CD4-positive, alpha-beta T cell treated with Interleukin-6 for 4 hours (primary cell): ENCODE measurements at places on chromosomes 1 and 21.

DNA sequence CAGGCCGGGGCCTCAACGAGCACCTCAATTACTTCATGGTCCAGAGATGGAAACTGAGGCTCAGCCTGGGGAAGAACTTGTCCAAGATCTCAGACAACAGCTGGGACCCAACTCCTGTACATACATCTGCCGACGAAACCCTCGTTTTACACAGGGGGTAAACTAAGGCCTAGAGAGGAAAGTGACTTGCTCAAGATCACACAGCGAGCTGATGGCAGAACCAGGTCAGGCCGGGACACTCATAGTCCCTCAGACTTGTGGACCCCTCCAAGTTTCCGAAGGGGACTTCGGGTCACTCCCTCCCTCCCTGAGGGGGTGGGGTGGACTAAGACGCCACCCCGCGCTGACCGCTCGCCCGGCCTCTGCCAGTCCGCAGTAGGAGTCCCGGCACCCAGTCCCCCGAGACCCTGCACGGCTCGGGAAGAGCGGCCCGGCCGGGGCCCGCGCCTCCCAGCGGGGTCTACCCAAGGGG lies 430 bp downstream of the WASF2 start:
- DNase-seq: peak; percentile 28

DNA sequence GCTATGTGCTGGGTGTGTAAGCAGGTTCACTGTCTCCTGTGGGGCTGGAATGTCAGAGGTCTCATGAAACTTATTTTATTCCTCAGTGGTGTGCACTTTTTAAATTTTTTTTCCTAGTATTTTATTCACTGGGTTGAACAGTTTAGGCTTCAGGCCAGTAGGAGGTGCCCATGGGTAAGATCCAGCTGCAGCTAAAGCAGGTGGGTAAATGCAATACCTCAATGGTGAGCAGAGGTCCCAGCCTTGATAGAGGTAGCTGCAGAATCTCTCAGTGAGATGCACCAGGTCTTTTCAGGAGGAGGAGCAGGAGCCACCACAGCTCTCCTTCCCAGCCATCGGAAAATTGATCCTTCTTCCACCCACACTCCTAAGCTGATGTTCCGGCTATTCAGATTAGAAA lies 12.6 kb upstream of the OR6N2 start:
- DNase-seq: peak; percentile 50

DNA sequence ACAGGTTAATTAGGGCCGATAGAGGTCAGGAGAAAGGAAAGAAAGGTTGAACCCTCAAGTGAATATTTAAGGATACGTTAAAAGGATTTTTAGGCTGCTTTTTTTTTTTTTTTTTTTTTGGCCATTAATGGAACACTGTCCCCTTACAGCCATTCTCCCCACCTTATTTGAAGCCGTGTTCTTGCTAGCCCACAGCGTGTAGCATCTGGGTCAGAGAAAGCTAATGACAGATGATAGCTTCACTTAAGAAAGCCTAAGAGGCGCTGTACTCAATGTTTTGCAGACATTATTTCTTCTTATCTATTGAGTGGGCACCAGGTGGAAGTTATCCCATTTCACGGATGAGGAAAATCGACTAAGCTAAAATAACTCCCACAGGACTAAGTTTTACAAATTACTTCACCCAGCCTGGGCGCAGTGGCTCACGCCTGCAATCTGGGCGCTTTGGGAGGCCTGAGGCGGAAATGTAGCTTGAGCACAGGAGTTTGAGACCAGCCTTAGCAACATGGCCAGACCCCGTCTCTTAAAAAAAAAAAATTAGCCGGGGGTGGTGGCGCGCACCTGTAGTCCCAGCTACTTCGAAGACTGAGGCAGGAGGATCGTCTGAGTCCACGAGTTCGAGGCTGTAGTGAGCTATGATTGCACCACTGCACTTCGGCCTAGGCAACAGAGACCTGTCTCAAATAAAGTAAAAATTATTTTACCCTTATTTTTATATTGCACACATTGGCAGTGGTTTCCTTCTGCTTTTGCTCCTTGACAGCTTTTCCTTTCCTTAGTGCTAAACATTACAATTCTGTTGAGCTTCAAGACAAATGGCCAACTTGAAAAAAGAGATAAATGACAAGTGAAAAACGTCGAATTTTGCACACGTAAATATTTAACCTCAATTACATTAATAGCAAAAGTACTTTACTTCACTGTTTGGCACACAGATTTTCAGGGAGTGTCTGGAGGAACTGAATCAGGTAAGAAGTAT lies 1.1 kb upstream of the PHTF1 start:
- DNase-seq: no peak

DNA sequence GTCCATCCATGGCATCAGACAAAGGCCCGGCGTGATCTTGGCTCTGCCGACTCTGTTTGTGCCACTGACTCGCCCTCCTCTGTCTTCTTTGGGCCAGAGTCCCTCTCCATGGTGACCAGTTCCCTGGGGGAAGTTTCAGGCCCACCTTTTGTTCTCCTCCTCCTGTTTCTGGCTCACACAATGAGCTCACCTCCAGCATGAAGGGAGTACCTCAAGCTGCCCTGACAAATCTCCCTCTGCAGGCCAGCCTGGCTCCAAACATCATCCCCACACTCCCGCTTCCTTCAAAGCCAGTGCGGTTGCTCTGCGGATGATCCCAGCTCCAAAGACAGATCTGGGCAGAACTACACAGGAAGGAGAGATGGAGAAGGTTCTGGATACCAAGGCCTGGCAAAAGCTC lies 576.6 kb downstream of the NPHP4 start:
- DNase-seq: no peak

DNA sequence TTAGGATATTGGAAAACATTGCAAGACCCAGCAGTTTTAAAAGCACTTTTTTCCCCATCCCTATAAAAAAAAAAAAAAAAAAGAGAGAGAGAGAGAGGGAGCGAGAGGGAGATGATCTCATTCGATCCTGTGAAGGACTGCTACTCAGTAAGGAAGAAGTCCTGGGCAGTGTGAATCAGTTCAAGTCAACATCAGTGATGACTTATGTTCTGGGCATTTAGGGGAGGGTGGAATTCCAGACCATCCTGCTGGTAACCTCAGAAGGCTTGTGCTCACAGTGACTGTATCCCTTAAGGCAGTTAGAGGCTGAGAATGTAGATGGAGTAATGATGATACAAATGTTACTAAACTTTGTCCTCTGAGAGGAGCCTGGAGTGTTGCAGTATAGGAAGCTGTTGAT lies 151.4 kb downstream of the TGFB2 start:
- DNase-seq: no peak

DNA sequence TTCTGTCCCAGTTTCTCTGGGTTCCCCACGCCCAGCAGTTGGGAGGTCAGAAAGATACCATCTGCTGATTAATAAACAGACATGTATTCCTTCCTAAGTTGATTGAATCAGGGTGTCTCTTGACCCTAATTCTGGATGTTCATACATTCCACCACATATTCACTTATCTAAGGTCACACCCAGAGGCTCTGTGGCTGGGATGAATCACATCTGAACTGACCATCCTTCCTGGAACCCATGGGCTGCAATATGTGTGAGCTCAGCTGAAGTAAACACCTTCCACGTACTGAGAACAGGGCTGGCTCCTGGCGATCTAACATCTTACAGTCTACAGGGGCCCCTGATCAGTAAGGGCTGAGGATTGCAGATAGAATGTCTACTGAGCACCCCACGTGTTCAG lies 20.5 kb upstream of the TRABD2B start:
- no peak for DNase-seq

- no peak for DNase-seq
Observed at GRCh38 chr1:187641015-187641414, 812.3 kb downstream of the PLA2G4A start.

DNA sequence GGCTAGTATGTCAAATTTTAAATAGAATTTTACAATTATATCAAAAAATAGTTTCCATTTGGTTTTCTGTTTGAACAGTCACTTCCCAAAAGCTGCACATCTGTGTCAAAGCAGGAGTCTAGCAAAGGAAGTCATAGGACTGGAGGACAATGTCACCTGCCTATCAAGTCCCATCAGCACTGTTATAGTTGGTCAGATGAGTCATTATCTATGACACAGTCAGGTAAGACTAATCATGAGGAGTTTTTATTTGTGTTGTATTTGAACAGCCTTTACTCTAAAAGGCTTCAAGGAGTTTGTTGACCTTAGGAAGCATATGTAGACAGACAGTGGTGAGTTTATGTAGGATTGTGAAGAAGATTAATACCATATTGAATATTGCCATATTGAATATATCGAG lies 74.2 kb upstream of the QSOX1 start:
- DNase-seq: no peak

DNA sequence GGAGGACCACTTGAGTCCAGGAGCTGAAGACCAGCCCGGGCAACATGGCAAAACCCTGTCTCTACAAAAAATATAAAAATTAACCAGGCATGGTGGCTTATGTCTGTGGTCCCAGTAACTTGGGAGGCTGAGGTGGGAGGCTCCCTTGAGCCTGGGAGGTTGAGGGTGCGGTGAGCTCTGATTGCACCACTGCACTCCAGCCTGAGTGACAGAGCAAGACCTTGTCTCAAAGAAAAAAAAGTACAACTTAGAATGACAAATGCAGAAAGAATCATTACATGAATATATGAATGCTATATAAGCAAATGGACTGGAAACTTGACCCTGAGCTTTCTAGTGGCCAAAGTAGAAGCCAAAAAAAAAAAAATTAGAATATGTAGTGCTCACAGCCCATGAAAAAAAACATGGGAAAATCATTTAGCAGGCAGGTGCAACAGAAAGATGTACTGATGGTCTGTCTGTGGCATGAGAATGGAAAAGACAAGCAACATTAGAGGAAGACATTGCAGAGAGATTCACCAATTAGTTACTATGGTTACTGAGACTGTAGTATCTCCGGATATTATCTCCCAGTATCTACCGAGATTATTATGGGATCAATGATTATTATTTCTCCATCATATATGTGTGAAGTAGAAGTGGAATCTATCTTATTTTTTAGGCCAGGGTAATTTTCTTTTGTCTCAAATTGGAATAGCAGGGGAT lies 19.2 kb downstream of the ELAPOR1 start:
- no peak for DNase-seq

DNA sequence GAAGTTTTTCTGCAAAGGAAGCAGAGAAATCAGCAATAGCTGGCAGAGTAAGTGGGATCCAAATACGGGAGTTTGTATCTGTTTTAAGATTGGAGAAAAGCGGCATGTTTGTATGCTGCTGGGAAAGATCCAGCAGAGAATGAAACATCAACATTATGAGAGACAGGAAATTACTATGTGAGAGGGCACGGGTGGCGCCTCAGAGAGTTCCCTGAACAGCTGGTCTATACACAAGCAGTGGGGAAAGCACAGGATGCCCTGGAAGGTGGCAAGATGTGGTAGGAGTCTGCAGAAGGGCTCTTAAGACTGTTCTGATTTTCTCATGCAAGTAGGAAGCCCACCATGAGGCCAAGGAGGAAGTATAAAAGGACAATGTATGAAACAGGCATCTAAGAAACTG lies 130.4 kb downstream of the RERE start:
- no peak for DNase-seq
